Esophagus muscularis mucosa (tissue), 4 donors: ENCODE measurements at places on chromosomes 2 and 18. TPM values are rescaled to one million over a fixed set of nuclear protein-coding genes. Genes with fewer than 3 reads are reported as not detected.

GRCh38 chr2:25229279-25230197 is 61.2 kb upstream of the POMC start:
- H3K27ac ChIP-seq: peak overlapping the region; percentile 77
- H3K27me3 ChIP-seq: no peaks in the 10 kb centered on the region
- H3K4me1 ChIP-seq: peaks cover 28% of the 10 kb centered on the region
- no peak for DNase-seq
- peaks cover 28% of the 10 kb centered on the region for H3K36me3 ChIP-seq

DNA sequence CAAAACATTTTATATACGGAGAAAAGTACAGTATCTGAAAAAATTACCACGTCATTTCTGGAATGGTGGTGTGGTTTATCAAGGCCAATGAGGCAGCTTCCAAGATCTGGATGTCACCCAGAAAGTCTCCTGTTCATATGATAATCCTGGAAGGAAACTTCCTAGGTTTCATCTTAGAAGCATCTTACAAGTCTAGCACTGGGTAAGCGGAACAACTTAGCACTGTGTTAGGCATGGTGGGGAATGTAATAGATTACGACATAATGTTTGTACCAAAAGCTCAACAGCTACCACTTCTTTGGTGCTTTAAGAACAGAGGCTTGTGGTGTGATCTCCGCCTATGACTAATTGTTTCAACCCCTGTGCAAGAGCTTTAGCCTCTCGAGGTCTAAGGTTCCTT is 63.1 kb upstream of the LYPD1 start:
- no peaks in the 10 kb centered on the region for H3K27me3 ChIP-seq
- no peak overlapping the region for H3K27ac ChIP-seq
- H3K4me1 ChIP-seq: no peaks in the 10 kb centered on the region

DNA sequence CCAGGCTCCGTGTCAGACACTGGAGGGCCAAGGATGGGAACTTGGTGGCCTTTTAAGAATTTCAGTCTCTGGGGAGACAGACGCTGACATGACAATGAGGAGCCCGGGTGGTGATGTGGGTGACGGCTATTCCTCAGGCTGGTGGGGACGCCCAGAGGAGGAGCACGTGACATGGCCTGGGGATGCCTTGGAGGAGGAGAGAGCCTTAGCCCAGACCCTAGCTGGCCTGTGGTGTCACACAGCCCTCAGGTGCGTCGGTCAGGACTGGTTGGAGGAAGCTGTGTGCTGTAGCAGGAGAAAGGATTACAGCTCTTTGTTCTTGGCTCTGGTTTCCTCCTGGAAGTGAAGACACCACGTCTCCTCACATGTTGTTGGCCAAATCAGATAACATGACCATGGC is 40.0 kb upstream of the SCLY start:
- H3K36me3 ChIP-seq: peaks cover 28% of the 10 kb centered on the region
- H3K27ac ChIP-seq: no peak overlapping the region
- H3K4me3 ChIP-seq: no peak overlapping the region
- H3K27me3 ChIP-seq: no peaks in the 10 kb centered on the region
- H3K4me1 ChIP-seq: no peaks in the 10 kb centered on the region

- H3K36me3 ChIP-seq: no peaks in the 10 kb centered on the region
- H3K27ac ChIP-seq: no peak overlapping the region
- no peak for DNase-seq
- no peaks in the 10 kb centered on the region for H3K27me3 ChIP-seq
- no peak overlapping the region for H3K4me3 ChIP-seq
These were observed 157.8 kb downstream of the PIK3C3 start for GRCh38 chr18:42112657-42113420.

- no peaks in the 10 kb centered on the region for H3K36me3 ChIP-seq
- DNase-seq: no peak
- H3K27ac ChIP-seq: no peak overlapping the region
- H3K4me1 ChIP-seq: no peaks in the 10 kb centered on the region
- no peak overlapping the region for H3K4me3 ChIP-seq
- H3K27me3 ChIP-seq: no peaks in the 10 kb centered on the region
These were observed 33.7 kb upstream of the RFX8 start for GRCh38 chr2:101508636-101509035.

GRCh38 chr18:9658087-9658641 is 43.8 kb upstream of the PPP4R1 start:
- DNase-seq: no peak
- no peaks in the 10 kb centered on the region for H3K4me1 ChIP-seq
- no peaks in the 10 kb centered on the region for H3K27me3 ChIP-seq
- H3K36me3 ChIP-seq: no peaks in the 10 kb centered on the region
- H3K27ac ChIP-seq: no peak overlapping the region

- no peak for DNase-seq
- H3K27ac ChIP-seq: peak overlapping the region; percentile 64
- no peaks in the 10 kb centered on the region for H3K27me3 ChIP-seq
- no peak overlapping the region for H3K4me3 ChIP-seq
These were observed 67.5 kb downstream of the PDE1A start for GRCh38 chr2:182359027-182359989.

DNA sequence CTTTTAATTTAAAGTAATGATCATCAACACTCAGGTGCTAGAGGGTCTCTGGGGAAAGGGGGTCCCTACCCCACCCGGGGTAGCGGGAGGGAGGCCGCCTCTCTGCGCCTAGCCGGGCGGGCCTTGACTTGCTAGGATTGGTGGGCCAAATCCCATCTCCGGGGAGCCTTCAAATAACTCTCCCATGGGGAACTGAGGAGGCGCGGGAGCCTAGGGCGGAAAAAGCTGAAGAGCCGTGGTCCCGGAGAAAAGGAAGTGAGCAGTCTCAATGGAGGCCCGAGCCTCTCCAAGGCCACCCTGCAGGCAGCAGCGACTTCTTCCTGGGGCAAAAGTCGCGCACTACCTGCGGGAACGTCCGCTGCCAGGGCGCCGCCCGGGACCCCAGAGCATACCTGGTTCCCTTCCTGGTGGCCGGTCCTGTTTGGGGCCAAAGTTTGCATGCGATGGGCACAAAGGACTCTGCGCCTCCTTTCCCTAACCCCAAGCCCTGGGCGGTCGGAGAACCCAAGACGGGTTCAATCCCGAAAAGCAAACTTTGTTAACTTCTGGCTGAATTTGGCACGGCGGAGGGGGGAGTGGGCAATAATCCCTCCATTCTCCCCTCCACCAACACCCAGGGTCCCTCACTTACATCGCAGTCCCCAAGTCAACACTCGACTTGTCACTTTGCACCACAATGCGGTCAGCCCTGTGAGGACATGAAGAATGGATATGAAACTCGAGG is 13.6 kb downstream of the EN1 start:
- peaks cover 29% of the 10 kb centered on the region for H3K4me1 ChIP-seq
- peaks cover 51% of the 10 kb centered on the region for H3K27me3 ChIP-seq
- no peak overlapping the region for H3K27ac ChIP-seq
- no peak for DNase-seq
- no peaks in the 10 kb centered on the region for H3K36me3 ChIP-seq

DNA sequence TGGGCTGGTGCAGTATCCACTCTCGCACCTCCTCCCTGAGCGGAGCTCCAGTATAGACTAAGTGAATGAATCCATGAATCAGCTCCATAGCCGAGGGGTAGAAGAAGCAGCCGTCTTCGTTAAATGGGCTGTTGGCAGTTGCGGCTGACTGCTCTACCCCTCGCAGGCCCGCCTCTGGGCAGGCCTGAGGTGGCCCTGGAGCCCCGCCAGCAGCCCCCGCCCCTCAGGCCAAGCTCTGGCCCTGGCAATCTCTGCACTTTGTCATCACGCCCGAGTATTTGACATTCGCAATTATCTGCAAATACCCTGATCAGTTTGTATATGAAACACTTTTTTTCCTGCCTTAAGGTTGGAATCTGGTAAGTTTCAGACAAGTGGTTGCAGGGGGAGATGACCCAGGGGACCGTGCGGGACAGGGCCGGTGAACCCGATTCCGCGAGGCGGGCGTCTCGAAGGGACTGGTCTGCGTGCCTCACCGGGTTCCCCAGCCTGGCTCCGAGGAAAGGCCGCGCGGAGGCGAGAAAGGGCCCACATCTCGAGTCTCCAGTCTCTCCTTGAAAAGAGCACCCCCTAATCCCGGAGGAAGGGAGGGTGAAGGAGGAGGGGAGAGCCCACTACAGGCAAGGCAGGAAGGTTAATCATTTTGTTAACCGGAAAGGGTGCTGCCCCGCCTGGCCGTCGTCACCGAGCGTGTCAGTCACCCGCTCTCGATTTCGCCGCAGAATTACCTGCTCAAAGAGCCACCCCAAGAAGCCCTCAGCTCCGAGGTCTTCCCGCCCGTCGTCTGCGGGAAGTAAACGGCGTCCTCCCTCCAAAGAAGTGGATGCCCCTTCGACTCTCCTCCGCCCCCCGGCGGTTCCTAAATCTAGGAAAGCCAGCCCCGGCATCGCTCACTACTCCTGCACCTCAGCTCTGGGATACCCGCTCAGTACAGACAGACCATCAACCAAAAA is 11.1 kb upstream of the SATB2 start:
- DNase-seq: no peak
- peaks cover 86% of the 10 kb centered on the region for H3K27me3 ChIP-seq
- H3K4me3 ChIP-seq: peak overlapping the region; percentile 26
- H3K27ac ChIP-seq: no peak overlapping the region

DNA sequence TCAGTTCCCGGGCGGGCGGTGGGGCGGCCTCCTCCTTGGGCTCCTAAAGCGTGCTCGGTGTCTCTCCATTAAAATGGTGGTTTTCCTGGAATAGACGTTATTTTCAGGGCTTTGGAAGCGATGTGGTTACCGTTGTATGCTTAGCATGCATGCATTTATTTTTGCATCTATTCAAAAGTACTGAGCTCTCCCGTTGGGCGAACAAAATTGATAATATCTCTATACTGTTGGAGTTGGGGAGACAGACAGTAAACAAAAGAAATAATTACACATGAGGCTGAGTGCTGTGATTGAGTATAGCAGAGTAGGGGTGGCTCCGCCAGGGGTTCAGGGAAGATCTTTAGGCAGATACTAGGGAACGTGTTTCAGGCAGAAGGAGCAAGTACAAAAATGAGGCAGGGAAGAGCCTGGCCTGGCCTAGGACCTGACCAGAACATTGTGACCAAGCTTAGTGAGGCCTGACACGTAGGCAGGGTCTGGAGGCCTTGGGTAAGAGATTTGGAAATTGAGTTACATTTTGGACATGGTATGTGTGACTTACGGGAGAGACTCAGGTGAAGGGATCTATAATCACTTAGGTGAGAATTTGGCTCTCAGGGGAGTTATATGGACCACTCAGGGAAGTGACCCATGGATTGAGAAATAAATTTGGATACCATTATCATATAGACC is 674 bp downstream of the NCAPH start:
- peaks cover 15% of the 10 kb centered on the region for H3K4me1 ChIP-seq
- peak overlapping the region; percentile 74 for H3K4me3 ChIP-seq
- H3K36me3 ChIP-seq: no peaks in the 10 kb centered on the region
- H3K27me3 ChIP-seq: no peaks in the 10 kb centered on the region
- no peak for DNase-seq
- peak overlapping the region; percentile 88 for H3K27ac ChIP-seq

DNA sequence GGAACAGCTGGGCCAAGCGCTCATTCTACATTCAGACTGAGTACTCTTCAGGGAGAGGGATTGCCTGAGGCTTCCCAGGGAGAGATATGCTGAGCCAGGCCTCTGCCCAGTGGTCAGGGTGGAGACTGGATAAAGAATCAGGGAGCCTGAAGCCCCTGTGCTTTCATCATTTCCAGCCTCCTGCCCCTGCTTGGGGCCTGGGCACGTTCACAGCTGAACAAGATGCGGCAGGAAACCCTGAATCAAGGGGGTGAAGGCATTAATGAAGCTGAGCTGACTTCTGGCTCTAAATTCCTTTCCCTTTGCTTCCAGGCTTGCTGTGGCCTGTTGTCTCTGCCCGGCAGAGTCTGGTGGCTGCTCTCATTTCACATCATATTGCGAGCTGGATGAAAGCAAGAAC is 35.0 kb downstream of the RPL37A start:
- no peaks in the 10 kb centered on the region for H3K27me3 ChIP-seq
- H3K36me3 ChIP-seq: no peaks in the 10 kb centered on the region
- H3K4me1 ChIP-seq: peaks cover 47% of the 10 kb centered on the region
- DNase-seq: no peak
- H3K4me3 ChIP-seq: no peak overlapping the region

- no peak overlapping the region for H3K27ac ChIP-seq
- H3K4me1 ChIP-seq: no peaks in the 10 kb centered on the region
- DNase-seq: no peak
- H3K4me3 ChIP-seq: no peak overlapping the region
- no peaks in the 10 kb centered on the region for H3K36me3 ChIP-seq
These were observed 14.0 kb downstream of the EPB41L5 start for GRCh38 chr2:120026890-120027289.

GRCh38 chr2:226308986-226309385 is 490.6 kb downstream of the IRS1 start:
- H3K36me3 ChIP-seq: no peaks in the 10 kb centered on the region
- DNase-seq: no peak
- H3K4me3 ChIP-seq: no peak overlapping the region
- H3K4me1 ChIP-seq: no peaks in the 10 kb centered on the region
- no peaks in the 10 kb centered on the region for H3K27me3 ChIP-seq
- no peak overlapping the region for H3K27ac ChIP-seq

DNA sequence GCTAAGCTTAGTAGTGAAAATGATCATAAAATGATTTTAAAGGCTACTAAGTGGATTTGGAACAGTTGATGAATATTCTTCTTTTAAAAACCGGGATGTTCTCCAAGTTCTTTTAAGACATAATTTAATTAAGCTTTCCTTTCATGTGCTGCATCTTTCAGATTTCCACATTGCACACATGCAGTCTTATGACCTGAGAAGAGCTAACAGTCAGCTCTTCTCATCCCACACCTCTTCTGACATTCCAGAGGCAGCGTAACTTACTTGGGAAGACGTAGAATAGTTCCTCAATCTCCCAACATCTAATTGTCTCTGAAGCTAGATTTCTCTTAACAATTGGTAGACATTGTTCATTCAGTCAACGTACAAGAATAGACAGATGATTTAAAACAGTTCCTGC is 181.8 kb downstream of the SP3 start:
- no peak overlapping the region for H3K4me3 ChIP-seq
- no peak for DNase-seq
- no peaks in the 10 kb centered on the region for H3K36me3 ChIP-seq

SERPINB12 gene
- total RNA-seq: not detected

DNA sequence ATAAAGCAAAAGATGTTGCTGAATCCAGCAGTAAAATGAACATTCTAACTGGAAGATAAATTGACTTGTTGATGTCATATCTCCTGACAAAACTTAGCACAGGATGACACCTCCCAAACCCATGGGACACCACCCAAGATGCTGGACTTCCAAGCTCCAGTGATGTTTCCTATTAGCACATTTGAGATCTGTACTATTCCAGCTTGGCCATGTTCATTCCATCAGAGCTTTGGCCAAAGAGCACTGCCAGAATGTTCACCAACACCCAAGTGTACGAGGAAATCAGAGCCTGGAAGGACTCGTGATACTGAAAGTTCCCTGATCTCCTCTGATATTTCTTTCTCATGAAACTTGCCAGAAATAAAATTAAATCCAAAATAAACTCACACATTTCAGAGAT is 44.7 kb downstream of the PID1 start:
- no peaks in the 10 kb centered on the region for H3K4me1 ChIP-seq
- no peaks in the 10 kb centered on the region for H3K36me3 ChIP-seq
- no peak overlapping the region for H3K4me3 ChIP-seq
- H3K27ac ChIP-seq: no peak overlapping the region
